Naive B cell (primary cell): ENCODE measurements at places on chromosomes 7 and 10.

- no peak for DNase-seq
Observed at GRCh38 chr7:79471283-79471682, 17.8 kb upstream of the MAGI2 start.

- no peak for DNase-seq
Observed at GRCh38 chr7:14505906-14506305, 396.6 kb downstream of the DGKB start.

DNA sequence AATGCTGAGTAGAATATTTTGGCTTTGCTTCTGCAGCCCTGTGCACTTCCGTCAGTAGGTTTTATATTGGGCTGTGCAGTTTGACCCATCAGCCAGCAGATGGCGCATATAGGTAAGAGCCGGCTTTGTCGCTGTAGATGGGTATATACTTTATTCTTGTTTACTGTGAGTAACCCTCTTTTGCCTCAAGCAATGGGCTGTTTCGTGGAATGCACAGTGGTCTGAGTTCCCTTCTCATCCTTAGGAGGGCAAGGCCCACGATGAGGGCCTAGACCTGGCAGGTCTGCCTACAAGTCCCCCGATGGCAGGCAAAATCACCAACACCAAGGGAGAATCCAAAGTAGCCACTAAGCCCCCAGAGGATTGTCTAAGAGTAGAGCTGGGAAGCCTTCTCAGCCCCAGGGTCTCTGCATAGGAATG lies 1002.9 kb upstream of the KCND2 start:
- DNase-seq = peak; percentile 15

DNA sequence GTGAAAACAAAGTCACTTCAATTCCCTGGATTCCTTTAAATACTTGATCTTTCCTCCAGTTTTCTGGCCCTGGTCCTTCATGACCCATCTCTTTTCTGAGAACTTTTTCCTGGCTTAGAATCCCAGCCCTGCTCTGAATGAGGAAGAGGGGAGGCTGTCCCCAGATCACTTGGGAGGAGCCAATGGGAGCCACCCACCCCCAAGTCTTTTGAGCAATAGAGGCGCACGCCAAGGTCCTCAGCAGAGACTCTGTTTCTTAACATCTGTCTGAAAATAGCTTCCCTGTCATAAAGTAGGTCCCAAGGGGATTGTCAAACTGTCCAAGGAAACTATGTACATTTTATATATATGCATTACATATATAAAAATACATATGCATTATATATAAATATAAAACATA lies 126.8 kb downstream of the ADRA2A start:
- no peak for DNase-seq

DNA sequence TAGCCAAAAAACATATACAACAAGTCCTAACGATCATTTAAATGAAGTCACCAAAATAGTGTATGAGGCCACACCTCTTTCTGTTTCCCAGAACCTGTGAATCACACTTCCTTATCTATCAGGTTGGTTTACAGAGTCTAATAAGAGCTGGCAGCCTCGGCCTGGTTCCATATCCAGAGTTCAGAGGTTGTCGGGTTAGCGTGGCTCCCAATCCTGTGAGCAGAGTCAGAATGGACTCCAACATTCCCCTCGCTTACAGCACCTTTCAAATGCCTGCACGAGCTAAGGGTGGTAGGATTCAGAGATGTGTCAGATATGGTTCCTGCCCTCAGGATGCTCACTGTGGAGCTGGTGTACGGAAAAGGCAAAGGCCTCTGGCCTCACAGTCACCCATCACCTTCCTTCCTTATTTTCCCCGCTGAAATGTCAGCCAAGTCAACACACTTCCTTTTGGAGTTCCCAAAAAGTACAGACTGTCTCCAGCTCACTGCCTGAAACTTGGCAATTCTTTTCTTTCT lies 6.0 kb downstream of the IL15RA start:
- DNase-seq = no peak

DNA sequence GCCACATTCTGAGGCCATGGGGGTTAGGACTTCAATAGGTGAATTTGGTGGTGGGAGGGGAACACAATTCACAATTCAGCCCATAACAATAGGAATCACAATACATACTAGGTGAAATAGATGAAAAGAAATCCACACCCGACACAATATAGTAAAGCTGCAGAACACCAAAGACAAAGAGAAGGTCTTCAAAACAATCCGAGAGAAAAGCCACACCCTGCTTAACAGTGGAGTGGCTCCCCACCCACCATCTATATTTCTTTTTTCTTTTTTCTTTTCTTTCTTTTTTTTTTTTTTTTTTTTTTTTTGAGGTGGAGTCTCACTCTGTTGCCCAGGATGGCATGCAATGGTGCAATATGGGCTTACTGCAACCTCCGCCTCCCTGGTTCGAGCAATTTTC lies 14.7 kb upstream of the TIAL1 start:
- no peak for DNase-seq

GRCh38 chr10:23171232-23171876 lies 20.8 kb upstream of the PTF1A start:
- no peak for DNase-seq

GRCh38 chr7:36280840-36281812 lies 108.5 kb upstream of the ANLN start:
- no peak for DNase-seq

DNA sequence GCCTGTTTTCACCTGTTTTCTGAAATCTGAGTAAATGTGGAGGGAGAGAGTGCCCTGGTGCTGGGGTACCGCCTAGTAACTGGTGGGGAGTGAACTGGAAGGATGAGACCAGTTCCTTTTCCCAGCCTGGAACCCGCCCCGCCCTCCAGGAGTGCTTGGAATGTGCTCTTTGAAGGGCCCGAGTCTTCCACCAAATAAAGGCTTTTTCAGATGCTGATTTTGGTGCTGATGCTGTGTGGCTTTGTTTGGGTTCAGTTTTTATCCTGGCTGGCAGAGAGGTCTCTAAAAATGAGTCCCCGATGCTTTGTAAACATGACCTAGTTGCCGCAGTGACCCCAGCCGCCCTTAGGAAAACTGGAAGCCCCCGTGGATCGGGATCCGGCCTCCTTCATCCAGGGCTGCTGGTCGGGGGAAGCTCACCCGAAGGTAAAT lies 25.9 kb downstream of the FOXK1 start:
- DNase-seq = no peak

GRCh38 chr7:45114926-45115325 lies 3.4 kb upstream of the TBRG4 start:
- no peak for DNase-seq

- peak; percentile 80 for DNase-seq
Observed at GRCh38 chr10:88385601-88386203, 197.4 kb downstream of the RNLS start.
